ENCODE measurements at places on chromosomes 12 and 14.

DNA sequence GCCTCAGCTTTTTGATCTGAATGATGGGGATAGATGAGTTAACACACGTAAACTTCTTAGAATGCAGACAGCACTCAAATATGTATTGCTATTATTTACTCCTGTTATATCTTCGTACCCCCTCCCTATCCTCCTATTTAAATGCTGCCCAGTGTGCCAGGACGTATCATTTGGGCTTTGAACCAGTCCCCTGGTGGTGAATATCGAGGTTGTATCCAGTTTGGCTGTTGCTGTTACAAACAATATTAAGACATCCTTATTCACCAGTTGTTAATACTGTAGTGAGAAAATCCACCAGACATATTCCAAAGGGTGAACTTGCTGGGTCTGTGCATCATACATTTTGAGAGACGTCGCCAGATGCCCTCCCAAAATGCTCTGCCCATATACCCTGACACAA is 51.5 kb upstream of the FOXN3 start:
- DNase-seq: no peak

DNA sequence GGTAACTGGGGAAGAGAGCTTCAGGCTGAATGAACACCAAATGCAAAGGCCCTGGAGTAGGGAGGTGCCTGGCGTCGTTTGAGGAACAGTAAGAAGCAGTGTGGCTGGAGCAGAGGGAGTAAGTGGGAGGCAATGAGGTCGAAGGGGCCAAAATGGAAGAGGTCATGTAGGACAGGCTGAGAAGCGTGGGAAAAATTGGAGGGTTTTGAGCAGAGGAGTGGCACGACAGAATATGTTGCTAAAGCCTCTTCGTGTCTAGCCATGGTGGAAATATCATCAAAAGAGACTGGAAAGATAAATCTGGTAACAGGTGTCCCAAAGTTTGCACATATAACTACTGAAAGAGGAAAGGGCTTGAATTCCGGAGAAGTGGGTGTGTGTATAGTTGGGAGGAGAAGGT is 1.9 kb downstream of the TRIM9 start:
- no peak for DNase-seq

DNA sequence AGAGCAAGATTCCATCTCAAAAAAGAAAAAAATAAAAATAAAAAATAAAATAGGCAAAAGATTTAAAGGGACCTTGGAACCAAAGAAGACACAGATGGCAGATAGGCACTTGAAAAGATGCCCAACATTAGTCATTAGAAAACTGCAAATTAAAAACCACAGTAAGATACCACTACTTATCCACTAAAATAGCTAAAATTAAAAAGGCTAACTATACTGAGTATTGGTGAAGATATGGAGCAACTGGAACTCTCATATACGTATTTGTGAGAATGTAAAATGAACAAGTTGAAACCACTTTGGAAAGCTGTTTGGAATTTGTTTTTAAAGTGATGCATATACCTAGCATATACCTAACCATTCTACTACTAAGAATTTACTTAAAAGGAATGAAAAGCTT is 22.3 kb downstream of the BLTP3B start:
- DNase-seq: no peak

DNA sequence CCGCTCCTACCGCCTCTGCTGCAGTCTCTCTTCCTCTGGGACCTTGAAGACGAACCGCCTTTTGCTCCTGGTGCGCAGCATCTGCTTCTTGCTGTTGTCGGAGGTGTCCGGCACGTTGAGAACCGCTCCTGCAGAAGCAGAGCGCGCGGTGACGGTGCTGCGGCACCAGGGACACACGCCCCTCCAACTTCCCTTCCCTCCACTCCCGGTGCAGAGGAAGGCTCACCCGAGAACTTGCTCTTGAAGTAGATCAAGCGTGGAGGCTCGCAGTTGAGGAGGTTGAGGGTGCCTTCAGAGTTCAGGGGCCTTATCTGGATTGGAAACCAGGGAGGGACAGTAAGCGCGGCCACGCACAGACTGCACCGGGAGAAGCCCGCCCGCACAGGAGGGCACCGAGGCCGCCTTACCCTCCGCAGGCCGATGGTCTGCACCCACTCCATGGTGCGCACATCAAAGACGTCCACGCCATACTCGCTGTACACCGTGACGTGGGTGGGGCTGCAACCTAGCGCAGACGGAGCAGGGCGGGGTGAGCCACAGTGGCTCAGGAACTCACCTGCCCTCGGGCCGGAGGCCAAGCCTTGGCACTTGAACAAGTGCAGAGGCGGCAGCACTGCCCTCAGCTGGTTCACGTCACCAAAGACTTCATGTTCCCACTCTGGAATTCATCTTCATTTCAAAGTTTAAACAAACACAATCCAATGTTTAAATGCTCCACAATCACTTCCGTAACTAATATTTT is 17.5 kb downstream of the AMN start:
- no peak for DNase-seq

- no peak for DNase-seq
Observed at GRCh38 chr14:90551733-90552464, 155.1 kb downstream of the CALM1 start.

- no peak for DNase-seq
Observed at GRCh38 chr12:89721291-89721987, 12.8 kb upstream of the ATP2B1 start.

GRCh38 chr14:39576736-39577135 is 144.5 kb upstream of the FBXO33 start:
- no peak for DNase-seq

- DNase-seq: no peak
Observed at GRCh38 chr12:10249690-10250455, 37.2 kb downstream of the GABARAPL1 start.

GRCh38 chr12:24950231-24950834 is 1.4 kb upstream of the BCAT1 start:
- DNase-seq: no peak

DNA sequence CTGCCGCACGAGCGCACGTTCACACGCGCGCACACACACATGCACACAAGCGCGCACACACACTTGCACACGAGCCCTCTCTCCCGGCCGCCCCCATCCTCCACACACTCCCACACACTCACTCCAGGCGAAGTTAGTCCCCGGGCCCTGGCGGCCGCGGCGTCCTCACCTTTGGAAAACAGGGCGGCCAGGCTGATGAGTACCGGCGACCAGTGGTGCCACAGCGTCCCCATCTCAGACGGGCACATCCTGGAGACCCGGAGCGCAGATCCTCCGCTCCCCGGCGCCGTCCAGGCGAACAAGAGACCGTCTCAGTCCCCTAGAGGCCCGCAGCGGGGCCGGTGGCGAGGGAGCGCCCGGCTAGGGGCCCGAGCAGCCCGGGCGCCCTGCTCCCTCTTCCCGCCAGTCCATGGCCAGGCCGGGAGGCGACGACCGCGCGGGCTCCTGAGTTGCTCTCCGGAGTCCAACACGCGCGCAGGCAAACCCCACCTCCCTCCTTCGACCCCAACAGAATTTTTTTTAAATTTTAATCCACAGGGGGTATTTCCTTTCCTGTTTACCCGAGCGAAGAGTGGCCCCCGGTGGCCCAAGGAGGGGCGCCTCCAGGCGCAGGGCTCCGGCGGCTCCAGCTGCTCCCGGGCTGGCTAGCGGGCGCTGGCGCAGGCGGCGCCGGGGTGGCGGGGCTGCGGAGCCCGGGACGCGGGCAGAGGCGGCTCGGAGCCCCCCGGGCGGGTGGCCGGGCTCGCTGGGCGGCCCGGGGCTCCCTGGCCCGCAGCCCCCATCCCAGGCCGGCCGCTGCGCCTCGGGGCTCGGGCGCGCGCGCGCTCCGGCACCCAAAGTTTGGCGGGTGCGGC is 506 bp downstream of the TMEM132D start:
- DNase-seq: no peak

GRCh38 chr12:45994736-45995135 is 4.4 kb upstream of the SCAF11 start:
- no peak for DNase-seq

GRCh38 chr12:52041695-52042123 is 9.5 kb upstream of the NR4A1 start:
- DNase-seq: no peak

DNA sequence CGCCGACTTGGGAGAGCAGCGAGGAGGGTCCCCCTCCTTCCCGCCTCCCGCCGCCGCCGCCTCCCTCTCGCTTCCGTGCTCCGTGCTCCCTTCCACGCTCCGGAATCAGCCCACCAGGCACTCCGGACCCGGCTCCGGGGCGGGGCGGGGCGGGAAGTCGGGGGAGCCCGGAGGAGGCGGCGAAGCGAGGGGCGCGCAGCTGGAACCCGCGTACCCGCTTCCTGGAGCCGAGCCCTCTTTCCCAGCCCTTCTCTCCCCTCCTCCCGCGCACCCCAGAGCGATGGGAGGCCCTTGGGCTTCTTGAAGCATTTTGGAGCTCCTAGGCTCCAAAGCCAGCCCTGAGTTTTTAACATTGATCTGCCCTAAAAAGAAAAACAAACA is at the start of gene SYNDIG1L:
Gene SYNDIG1L, minus strand, starts transcription at position 9 of the 381 bp plus-strand sequence. CDS start 16,466 bp downstream, outside the sequence.
- no peak for DNase-seq

GRCh38 chr12:28620281-28620680 is 430.0 kb downstream of the CCDC91 start:
- no peak for DNase-seq

DNA sequence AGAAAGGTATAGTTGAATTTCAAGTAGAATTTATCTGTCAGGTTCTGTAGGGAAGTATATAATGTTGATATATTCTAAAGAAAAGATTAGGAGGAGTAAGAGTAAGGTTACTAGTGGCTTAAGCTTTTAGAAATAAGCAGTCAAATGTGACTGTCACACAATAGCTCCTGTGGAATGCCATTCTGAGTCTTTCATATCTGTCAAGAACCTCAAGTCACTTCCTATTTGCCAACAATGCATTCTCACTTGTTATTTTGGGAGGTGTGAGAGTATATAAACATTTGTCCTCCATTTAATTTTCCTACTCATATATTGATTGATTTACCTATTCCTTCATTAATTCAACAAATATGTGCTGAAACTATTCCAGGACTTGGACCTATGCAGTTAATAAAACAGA is 11.7 kb downstream of the CLEC9A start:
- DNase-seq: no peak
